Activated T-cell treated with anti-CD3 and anti-CD28 coated beads, Interleukin-2, amount 50 U/mL, for 72 hours (primary cell): ENCODE measurements at places on chromosomes 4 and X. TPM values are rescaled to one million over a fixed set of nuclear protein-coding genes. Genes with fewer than 3 reads are reported as not detected.

DNA sequence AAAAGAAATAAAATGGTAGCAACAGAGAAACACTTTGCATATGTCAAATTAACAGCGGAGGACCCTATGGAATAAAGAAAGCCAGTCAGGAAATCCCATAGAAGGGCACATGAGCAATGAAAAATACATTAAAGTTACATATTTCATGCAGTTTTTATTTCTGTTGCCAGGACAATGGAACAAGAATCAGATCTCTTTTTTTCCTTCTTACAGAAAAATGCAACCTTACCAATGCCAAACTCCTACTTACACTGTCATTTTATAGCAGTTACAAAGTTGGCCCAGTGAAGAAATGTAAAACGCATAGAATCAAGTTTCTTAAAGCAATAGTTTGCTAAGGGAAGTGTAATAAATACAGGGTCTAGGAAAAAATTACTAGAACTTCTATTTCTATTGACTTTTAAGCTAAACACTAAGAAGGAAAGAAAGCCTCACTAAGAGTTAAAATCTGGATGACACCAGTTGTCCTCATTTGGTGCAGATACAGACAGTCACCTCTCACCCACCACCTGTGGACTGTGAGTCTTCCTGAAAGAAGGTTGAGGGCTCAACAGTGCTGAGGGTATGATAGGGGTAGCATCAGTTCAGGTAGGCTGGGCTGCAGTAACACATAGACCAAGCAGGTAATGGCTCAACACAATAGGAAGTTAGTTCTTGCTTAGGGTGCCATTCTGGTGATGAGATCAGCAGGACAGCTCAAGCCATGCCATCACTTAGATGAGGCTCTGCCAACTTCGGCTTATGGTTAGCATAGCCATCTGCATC lies 224.6 kb downstream of the ANAPC10 start:
- no peaks in the 10 kb centered on the region for H3K27me3 ChIP-seq
- DNase-seq, result no peak
- no peak overlapping the region for H3K27ac ChIP-seq
- no peaks in the 10 kb centered on the region for H3K4me1 ChIP-seq

GRCh38 chr4:141132709-141133145 lies 542 bp downstream of the RNF150 start:
- peaks cover 7% of the 10 kb centered on the region for H3K4me1 ChIP-seq
- DNase-seq, result peak; percentile 10
- H3K27me3 ChIP-seq, result peaks cover 88% of the 10 kb centered on the region
- no peak overlapping the region for H3K27ac ChIP-seq

- no peaks in the 10 kb centered on the region for H3K36me3 ChIP-seq
- no peak for DNase-seq
- H3K4me3 ChIP-seq, result no peak overlapping the region
- no peaks in the 10 kb centered on the region for H3K4me1 ChIP-seq
- H3K27me3 ChIP-seq, result peaks cover 57% of the 10 kb centered on the region
- H3K27ac ChIP-seq, result no peak overlapping the region
These were observed 82.1 kb downstream of the GUCY2F start for GRCh38 chrX:109399831-109400230.

UGT8 gene
- total RNA-seq, result 0.22 TPM

ADH6 gene
- not detected for total RNA-seq

GRCh38 chr4:170425521-170426143 lies 335.9 kb upstream of the AADAT start:
- DNase-seq, result no peak
- no peak overlapping the region for H3K27ac ChIP-seq
- no peaks in the 10 kb centered on the region for H3K27me3 ChIP-seq
- H3K4me3 ChIP-seq, result no peak overlapping the region
- H3K4me1 ChIP-seq, result no peaks in the 10 kb centered on the region

- no peaks in the 10 kb centered on the region for H3K36me3 ChIP-seq
- H3K27me3 ChIP-seq, result peaks cover 9% of the 10 kb centered on the region
- no peaks in the 10 kb centered on the region for H3K4me1 ChIP-seq
- no peak overlapping the region for H3K4me3 ChIP-seq
- H3K27ac ChIP-seq, result no peak overlapping the region
These were observed 208.1 kb downstream of the SLC39A8 start for GRCh38 chr4:102137217-102137616.

- H3K27ac ChIP-seq, result no peak overlapping the region
- H3K27me3 ChIP-seq, result peaks cover 28% of the 10 kb centered on the region
- no peak overlapping the region for H3K4me3 ChIP-seq
- peak; percentile 18 for DNase-seq
- H3K36me3 ChIP-seq, result no peaks in the 10 kb centered on the region
- H3K4me1 ChIP-seq, result no peaks in the 10 kb centered on the region
These were observed 5.2 kb upstream of the BMP15 start for GRCh38 chrX:50905334-50905733.

GRCh38 chr4:145785391-145786008 lies 105.6 kb downstream of the C4orf51 start:
- peaks cover 49% of the 10 kb centered on the region for H3K4me1 ChIP-seq
- H3K27me3 ChIP-seq, result no peaks in the 10 kb centered on the region

DNA sequence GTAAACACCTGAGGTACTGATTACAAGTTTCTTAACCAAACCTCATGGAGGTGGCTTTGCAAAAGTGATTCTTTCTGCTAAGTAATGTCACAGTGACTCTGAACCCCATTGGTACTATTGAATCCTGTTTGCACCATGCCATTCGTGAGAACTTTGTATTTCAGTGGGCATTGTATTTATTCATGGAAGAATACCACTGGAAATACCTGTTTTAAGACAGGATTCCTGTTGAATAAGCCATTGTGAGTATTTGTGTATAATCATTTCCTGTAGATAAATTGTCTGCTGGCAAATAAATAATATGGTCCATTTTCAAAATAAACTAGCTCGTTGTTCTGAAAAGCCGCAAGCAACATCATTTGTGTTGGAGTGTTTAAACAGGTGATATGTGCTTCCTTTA lies 136.4 kb upstream of the GUCY1A1 start:
- no peaks in the 10 kb centered on the region for H3K36me3 ChIP-seq
- no peaks in the 10 kb centered on the region for H3K27me3 ChIP-seq
- no peak overlapping the region for H3K4me3 ChIP-seq
- no peak overlapping the region for H3K27ac ChIP-seq
- H3K4me1 ChIP-seq, result no peaks in the 10 kb centered on the region

DNA sequence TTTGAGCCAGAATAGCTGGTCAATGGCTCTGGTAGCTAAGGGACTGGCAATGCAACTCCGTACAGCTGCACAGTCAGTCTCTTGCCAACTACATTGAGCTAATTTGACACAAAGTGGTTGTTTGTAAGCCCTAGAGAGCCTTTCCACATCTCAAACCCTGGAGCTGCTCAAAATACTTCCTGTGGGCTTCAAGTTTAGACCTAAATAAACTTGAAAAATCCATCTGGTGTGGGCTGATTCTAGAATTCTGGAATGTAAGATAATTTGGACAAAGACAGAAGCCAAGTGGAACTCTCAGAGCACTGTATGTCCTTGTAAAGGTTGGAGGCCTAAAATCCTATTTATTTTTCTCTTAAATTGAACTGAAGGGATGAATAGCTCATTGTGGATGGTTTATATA lies 380.8 kb downstream of the SPRY1 start:
- H3K4me3 ChIP-seq, result no peak overlapping the region
- H3K27me3 ChIP-seq, result peaks cover 7% of the 10 kb centered on the region
- H3K27ac ChIP-seq, result no peak overlapping the region
- no peak for DNase-seq
- H3K36me3 ChIP-seq, result no peaks in the 10 kb centered on the region
- H3K4me1 ChIP-seq, result peaks cover 11% of the 10 kb centered on the region

CFP gene
- total RNA-seq, result 9.5 TPM

DNA sequence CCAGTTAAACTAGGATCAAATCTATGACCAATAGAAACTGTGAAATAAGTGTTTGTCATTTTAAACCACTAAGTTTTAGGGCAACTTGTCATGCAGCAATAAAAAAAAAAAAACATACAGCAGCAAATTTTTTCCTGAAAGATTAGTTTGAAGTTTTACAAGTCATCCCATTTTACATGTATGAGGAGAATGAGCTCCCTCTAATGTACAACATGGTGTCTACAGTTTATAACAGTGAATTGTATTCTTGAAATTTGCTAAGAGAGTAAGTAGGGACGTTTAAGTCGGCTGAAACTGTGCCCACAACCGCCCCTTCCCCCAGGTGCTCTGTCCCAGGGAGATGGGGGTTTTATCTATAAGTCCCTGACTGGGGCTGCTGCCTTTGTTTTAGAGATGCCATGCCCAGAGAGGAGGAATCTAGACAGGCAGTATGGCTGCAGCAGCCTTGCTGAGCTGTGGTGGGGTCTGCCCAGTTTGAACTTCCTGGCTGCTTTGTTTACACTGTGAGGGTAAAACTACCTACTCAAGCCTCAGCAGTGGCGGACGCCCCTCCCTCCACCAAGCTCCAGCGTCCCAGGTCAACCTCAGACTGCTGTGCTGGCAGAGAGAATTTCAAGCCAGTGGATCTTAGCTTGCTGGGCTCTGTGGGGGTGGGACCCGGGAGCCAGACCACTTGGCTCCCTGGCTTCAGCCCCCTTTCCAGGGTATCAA lies 499.3 kb upstream of the CT83 start:
- no peaks in the 10 kb centered on the region for H3K27me3 ChIP-seq
- no peak overlapping the region for H3K4me3 ChIP-seq
- no peak overlapping the region for H3K27ac ChIP-seq
- H3K36me3 ChIP-seq, result no peaks in the 10 kb centered on the region
- H3K4me1 ChIP-seq, result no peaks in the 10 kb centered on the region

CYTL1 gene
- not detected for total RNA-seq

FATE1 gene
- total RNA-seq, result not detected

CBR4 gene
- 24.4 TPM for total RNA-seq

DNA sequence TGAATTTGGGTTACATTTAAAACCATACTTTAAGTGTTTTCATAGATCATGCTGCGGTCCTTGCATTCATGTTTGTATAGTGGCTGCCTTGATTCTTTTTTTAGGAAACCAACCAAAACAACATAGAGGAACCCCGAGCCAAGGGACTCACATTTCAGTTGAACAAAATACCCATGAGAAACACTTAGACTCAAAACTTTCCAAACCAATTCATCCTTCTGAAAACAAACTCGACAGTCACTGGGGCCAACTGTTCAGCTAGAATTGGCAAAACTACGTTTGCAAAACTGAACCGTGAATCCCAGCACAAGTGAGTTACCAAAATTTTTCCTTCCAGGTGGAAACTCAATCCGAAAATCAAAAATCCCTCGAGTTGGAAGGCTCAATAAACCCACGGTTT lies 1.4 kb downstream of the ADGRA3 start:
- peaks cover 3% of the 10 kb centered on the region for H3K36me3 ChIP-seq
- H3K4me1 ChIP-seq, result peaks cover 29% of the 10 kb centered on the region
- H3K4me3 ChIP-seq, result peak overlapping the region; percentile 90
- H3K27me3 ChIP-seq, result no peaks in the 10 kb centered on the region

SPANXN4 gene
- total RNA-seq, result not detected

MAGEA4 gene
- total RNA-seq, result not detected

GRCh38 chr4:164529058-164529457 lies 224.9 kb upstream of the SMIM31 start:
- H3K36me3 ChIP-seq, result no peaks in the 10 kb centered on the region
- no peak overlapping the region for H3K27ac ChIP-seq
- no peaks in the 10 kb centered on the region for H3K4me1 ChIP-seq
- DNase-seq, result no peak

DNA sequence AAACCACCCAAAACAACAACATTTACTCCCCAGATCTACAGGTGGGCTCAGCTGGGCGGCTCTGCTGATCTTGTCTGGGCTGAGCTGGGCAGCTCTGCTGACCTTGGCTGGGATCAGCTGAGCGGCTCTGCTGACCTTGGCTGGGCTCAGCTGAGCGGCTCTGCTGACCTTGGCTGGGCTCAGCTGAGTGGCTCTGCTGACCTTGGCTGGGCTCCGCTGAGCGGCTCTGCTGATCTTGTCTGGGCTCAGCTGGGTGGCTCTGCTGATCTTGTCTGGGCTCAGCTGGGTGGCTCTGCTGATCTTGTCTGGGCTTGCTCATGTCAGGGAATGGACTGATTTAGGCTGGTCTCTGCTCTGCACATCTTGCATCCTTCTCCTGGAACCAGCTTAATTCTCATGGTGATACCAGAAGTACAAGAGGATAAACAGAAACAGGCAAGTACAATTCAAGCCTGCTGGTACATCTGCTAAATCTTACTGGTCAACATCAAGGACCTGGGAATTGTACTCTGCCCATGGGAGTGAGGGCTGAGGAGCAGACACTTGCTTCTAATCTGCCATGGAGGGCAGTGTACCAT lies 248.5 kb upstream of the PSAPL1 start:
- no peaks in the 10 kb centered on the region for H3K36me3 ChIP-seq
- H3K4me1 ChIP-seq, result no peaks in the 10 kb centered on the region
- no peaks in the 10 kb centered on the region for H3K27me3 ChIP-seq
- H3K4me3 ChIP-seq, result no peak overlapping the region

DNA sequence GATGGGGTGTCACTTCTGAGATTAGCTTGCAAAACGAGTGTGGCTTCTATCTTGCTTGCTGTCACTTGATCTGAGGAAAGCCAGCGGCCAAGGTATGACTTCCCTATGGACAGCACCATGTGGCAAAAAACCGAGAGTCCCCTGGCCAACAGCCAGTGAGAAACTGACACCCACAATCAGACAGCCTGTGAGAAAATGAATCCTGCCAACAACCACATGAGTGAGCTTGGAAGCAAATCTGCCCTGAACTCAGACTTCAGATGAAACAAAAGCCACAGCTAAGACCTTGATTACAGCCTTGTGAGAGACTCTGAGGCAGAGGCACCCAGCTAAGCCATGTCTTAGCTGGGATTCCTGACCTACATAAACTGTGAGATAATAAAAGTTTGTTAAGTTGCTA lies 45.5 kb downstream of the PPP1R2C start:
- no peaks in the 10 kb centered on the region for H3K36me3 ChIP-seq
- H3K27ac ChIP-seq, result no peak overlapping the region
- peaks cover 3% of the 10 kb centered on the region for H3K27me3 ChIP-seq
- no peak overlapping the region for H3K4me3 ChIP-seq
- H3K4me1 ChIP-seq, result no peaks in the 10 kb centered on the region
- DNase-seq, result no peak

DNA sequence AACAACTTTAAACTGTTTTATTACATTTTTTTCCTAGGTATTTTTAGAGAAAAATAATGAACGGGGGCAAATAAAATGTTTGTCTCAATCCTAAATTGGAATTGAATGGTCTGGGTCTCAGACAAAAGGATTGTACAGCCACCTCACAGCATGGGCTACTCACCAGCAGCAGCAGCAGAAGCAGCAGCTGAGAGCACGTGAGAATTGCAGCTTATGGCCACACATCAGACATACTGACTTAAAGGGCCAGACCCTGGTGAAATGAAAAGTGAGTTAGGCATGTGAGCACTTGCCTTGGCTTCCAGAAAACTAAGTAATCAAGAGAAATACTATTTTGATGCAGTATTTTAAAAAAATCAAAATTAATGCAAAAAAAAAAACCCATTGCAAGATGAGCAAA lies 56.6 kb downstream of the AASDH start:
- DNase-seq, result no peak
- H3K4me1 ChIP-seq, result no peaks in the 10 kb centered on the region
- no peak overlapping the region for H3K27ac ChIP-seq
- no peak overlapping the region for H3K4me3 ChIP-seq

- H3K27ac ChIP-seq, result no peak overlapping the region
- DNase-seq, result no peak
- H3K27me3 ChIP-seq, result no peaks in the 10 kb centered on the region
- H3K4me1 ChIP-seq, result no peaks in the 10 kb centered on the region
- no peak overlapping the region for H3K4me3 ChIP-seq
These were observed 23.3 kb downstream of the SPIN4 start for GRCh38 chrX:63327788-63328187.

SULT1B1 gene
- total RNA-seq, result 3.3 TPM

FGF16 gene
- not detected for total RNA-seq

- H3K27ac ChIP-seq, result no peak overlapping the region
- no peak for DNase-seq
These were observed 138.8 kb upstream of the BANK1 start for GRCh38 chr4:101651778-101652177.

GRCh38 chr4:8556341-8557150 lies 23.6 kb upstream of the GPR78 start:
- no peak overlapping the region for H3K4me3 ChIP-seq
- H3K27ac ChIP-seq, result no peak overlapping the region
- no peaks in the 10 kb centered on the region for H3K36me3 ChIP-seq
- no peaks in the 10 kb centered on the region for H3K4me1 ChIP-seq

TRIM61 gene
- total RNA-seq, result 1.8 TPM
